ENCODE measurements at places on chromosomes 4 and X.

GRCh38 chr4:129561886-129562671 is 466.1 kb downstream of the C4orf33 start:
- DNase-seq = no peak

GRCh38 chr4:15989424-15989823 is 26.4 kb upstream of the FGFBP2 start:
- no peak for DNase-seq

GRCh38 chrX:118329175-118329574 is 16.7 kb upstream of the WDR44 start:
- DNase-seq = no peak

- no peak for DNase-seq
Measured at GRCh38 chr4:67886281-67886680, 2.5 kb upstream of the TMPRSS11D start.

DNA sequence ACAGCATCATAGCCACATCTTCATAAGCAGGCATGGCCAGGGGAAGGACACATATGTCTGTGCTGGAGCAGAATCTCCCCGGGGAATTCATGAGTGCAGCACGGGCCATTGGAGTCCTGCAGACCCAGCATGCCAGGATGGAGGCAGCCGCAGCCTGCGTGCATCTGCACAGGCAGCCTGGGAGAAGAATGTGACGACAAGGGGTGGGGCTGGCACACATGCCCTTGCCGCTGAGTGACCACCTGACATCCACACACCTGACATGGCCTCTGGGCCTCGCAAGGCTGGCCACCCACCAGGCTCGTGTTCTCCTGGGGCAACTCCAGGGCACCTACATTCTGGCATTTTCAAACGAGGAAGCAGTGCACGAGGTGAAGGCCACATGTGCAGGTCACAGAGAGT is 66.2 kb upstream of the AFAP1 start:
- no peak for DNase-seq

DNA sequence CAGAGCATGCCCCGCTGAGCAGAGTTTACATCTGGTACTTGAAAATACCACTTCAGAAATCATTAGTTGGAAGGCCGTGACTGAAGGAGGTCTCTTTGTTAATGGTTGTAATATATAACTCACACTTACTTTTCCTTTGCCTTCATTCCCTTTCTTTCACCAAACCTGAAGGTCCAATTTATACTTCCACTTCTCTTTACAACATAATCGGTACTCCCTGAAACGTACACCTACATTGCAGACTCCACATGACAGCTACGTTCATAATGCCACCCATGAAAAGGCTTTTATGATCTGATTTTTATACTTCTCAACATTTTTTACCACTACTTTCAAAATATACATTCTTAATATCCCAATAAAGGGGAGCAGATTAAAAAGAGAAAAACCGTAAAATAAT is 298.7 kb downstream of the C4orf33 start:
- DNase-seq = no peak

GRCh38 chrX:43166874-43167273 is 388.9 kb upstream of the PPP1R2C start:
- DNase-seq = no peak

DNA sequence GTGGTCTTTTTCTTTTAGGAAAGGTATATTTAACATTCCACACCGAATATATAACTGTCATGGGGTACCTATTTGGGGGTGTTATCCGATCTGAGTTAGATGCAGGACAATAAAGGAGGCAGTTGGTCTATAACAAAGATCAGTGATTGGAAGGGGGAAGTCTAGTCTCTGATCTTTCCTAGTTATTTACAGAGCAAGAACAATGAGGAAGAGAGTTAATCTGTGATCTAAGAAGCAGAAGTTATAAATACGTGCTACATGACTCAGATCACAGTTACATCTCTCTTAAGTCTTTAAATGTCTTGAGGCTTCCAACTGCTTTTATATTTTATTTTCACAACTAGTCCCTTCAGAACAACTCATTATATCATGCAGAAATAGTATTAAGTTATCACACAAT is 33.2 kb upstream of the ARMCX4 start:
- DNase-seq = no peak

GRCh38 chrX:38717871-38718270 is 83.4 kb upstream of the MID1IP1 start:
- no peak for DNase-seq

DNA sequence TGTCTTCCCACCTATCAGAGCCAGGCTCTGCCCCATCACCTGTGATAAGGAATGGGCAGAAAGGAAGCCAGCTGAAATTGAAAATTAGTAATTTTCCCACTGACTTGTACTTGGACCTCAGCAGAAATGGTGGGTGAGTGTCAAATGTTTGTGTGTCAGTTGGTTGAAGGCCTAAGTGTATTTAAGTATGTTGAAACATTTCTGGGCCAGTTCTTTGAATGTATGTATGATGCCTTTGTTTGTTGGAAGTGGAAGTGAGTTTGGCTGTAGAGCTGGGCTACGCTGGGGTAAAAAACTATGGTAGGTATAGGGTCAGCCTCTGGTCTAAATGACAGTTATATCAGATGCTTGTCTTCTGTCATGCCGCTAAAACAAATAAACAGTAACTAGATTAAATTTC is 27.7 kb downstream of the JADE1 start:
- DNase-seq = no peak

DNA sequence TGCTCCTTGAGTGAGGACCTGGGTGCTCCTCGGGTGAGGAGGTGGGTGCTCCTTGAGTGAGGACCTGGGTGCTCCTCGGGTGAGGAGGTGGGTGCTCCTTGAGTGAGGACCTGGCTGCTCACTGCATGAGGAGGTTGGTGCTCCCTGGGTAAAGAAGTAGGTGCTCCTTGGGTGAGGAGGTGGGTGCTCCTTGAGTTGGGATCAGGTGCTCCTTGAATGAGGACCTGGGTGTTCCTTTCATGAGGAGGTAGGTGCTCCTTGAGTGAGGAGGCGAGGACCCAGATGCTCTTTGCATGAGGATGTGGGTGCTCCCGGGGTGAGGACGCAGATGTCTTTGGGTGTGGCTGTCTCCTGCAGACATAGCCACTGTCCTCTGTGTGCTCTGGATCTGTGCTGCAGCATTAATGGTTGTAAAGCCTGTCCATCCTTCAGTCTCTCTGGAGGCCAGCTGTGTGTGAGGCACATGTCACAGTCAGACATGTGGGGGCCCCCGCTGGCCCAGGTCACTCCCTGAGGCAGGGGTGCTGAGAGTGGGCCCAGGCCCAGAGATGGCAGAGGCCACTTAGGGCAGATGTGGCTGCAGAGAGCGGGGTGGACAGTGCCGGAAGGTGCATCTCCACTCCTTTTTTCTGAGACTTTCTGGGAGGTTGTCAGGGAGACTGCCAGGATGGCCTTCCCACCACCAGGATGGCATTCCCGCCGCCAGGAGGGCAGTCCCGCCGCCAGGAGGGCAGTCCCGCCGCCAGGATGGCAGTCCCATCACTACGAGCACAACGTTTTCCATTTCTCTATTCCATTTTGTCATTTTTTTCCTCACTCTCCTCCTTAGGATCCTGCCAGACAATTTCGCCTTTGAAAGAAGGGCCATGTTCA is 101.8 kb downstream of the HMX1 start:
- peak; percentile 20 for DNase-seq

- no peak for DNase-seq
Measured at GRCh38 chrX:9171841-9172463, 138.0 kb upstream of the FAM9B start.

DNA sequence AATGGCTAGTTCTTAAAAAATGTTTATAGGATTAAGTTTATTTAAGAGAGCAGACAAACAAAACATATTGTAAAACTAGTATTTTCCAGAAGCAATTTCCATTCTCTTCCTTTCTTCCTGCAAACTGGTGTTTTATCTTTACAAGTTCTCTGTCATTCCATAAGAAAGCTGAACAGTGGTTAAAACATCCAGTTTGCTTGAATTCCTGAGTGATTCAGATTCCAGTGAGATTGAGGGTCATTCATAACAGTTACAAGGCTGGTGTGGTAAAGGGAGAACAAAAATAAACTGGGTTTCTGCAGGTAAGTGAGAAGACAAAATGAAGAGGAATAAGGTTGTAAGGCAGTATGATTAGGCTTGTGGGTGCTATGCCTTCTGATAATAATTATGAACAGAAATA is 544.8 kb upstream of the DIPK2B start:
- no peak for DNase-seq

DNA sequence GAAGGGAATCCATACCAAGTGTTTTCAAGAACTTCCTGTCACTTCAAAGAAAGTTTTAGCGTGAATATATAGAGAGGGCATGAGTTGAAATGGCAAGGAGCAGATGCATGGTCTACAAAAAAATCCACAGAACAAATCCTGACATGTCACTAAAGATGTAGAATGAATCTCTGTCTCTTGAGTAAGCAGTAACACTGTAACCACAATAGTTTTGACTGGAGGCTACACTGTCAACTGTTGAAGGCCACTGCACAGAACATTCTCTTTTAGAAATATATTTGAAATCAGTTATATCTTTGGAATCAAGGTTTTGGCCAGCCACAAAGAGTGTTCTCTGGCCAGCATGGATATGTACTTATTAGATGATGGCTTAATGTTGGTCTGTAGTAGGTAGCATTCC is 83.8 kb downstream of the VCX3B start:
- no peak for DNase-seq

- no peak for DNase-seq
Measured at GRCh38 chr4:56129431-56129861, 180.7 kb downstream of the CEP135 start.

DNA sequence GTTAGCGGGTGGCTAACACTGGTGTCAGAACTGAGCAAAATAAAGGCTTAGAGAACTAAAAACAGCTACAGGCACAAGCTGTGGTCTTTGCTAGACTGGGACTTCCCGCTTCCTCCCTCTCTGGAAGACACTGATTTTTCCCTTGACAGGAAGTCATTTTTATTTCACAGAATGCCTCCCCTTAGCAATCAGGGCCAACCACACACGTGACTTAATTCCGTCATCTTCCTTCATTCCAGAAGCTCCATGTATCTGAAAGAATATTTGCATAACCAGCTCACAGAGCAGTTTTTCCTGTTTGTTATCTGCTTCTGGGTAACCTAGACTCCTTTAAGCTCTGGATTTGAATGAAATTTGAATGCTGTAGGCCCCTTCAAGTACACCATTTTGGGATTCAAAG is 327.5 kb upstream of the FRG1 start:
- no peak for DNase-seq

Measured in right forelimb (tissue), 1 donor.